ENCODE measurements at places on chromosomes 2 and 18.

DNA sequence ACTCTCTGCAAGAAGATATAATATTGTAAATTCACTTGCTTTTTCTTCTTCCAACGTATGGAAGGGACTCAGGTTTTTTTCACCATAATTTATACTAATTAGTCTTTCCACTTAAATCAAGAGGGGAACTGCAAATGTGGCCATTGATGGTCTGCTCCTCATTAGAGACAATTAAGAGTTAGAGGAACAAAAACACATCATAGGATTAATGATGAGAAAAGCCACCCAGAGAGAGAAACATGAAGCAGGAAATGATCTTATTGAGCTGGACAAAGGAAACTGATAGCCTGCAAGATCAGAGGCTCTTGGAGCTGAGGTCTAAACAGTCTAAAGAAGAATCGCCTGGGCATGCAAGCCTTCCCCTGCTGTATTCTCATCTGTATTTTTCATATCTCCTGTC is 151.2 kb upstream of the NRP2 start:
- DNase-seq = no peak

DNA sequence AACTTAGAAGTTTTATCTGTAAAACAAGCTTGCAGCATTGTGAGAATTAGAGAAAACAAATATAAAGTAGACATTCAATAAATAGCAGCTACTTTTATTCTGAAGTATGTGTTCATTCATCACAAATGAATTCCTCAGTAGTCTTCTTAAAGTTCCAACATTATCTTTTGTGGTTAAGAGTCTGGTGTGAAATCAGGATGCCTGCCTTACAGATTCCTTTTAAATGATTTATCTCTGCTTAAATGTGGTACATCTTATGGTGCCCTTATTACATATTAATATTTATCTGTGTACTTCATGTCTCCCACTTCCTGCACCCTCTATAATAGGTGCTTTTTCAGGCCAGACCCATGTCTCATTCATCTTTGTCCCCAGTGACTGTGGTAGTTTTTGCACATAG is 595.0 kb downstream of the STK39 start:
- no peak for DNase-seq

DNA sequence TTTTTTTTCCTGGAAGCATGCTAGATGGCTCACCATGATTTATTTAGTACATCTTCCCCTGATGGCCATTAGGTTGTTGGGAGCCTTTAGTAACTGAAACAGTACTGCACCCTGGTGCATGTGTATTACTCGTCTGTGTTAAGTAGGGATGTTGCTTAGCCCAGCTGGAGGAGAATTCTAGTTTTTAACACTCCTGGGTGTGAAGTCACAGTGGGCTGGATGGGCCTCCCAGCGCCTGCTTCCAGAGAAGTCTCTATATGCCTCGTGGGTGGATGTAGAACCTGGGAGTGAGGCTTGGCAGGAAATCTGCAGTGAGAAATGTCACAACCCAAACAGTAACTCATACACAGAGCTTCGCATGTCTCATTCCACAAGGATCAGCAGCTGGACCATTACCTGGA is 28.9 kb upstream of the NT5DC4 start:
- DNase-seq = no peak

DNA sequence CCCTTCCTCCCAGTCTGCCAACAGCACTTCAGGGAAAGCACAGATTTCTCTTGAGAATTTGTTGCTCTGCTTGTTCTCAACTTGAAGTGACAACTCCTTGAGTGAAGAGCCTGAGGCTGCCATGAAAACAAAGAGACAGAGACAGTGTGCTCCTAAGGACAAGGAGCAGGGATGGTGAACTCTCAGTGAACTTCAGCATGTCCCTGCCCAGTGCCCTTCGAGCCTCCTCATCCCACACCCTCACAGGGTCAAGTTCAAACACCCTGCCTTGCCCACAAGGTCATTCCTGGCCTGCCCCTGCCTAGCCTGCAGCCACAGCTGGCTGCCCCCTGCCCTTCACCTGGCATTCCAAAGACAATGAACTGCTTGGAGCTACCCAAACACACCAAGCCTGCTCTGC is 343.5 kb upstream of the KLHL29 start:
- no peak for DNase-seq

- DNase-seq = no peak
These were observed 85.1 kb upstream of the HAAO start for GRCh38 chr2:42877511-42877910.

- DNase-seq = no peak
These were observed 56.8 kb upstream of the TTN start for GRCh38 chr2:178863856-178864620.

GRCh38 chr18:23683671-23684070 is 5.6 kb upstream of the LAMA3 start:
- no peak for DNase-seq
